ENCODE measurements at places on chromosomes 7 and 10.
A peak's percentile ranks its signal among the peaks of the same experiment; 100 is the strongest.

DNA sequence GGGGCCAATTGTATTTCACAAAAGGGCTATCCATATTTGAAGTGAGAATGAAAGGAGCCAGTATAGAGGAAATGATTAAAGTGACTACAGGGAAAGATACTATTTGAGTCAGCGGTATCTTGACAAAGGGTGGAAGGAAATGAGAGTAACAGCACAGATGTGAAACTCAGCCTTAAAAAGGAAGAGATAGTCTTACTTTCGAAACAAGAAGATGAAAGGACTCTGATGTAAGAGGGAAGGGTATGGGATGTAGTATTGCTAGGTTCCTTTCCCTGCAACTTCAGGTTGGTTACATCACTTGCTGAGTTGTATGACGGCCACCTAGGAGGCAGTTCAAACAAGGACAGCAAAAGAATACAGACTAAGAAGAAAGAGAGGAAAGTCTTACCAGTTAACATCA is 13.7 kb downstream of the CISD1 start:
- DNase-seq, result peak; percentile 60

DNA sequence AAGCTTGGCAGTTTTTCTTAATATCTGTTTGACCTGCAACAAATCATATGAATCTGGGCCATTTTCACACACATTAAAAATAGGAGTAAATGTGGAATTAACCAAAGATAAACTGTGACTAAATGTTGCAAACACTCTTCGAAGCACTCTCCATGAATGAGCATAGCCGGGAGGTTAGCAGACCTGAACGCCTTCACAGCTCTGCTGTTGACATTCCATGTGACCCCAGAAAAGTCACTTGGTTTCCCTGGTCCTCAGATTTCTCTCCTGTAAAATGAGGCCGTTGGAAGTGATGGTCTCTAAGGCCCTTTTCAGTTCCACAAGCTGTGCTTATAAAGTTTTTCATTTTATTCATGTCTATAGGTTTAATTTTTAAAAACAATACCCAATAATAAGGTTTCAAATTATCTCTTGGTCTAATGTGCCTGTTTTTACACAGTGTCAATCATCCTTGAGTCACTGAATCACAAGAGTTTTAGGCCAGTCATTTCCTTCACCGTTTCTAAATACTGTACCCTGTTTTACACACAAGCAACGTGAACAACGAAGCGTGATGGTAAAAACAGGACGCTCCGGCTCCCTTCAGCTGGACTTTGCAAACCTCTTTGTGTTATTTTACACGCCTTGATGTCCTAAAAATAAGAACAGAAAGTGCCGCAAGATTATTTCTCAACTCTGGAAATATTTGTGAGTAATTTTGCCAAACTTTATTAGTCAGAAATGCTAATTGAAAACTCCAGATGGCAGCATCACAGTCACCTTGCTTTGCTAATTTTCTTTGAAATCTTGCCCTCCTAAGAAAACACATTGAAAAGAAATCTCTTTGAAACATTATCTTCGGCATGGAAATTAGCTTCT is 38.6 kb upstream of the MET start:
- DNase-seq, result peak; percentile 22

DNA sequence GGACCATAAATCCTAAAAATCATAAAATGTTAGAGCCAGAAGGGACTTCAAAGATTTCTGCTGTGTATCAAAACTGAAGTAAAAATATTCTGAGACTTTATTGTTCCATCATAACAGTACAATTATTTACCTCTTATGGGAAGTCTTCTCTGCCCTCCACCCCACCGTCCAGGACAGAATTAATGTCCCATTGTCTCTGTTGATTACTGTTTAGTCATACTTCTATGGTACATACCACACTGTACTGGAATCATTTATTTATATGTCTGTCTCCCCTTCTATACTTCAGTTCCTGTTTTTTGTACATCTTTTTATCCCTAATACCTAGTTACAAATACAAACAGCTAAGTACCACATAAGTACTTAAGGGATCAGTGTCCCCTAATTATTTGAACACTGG is 91.4 kb upstream of the CAPZA2 start:
- DNase-seq, result no peak

DNA sequence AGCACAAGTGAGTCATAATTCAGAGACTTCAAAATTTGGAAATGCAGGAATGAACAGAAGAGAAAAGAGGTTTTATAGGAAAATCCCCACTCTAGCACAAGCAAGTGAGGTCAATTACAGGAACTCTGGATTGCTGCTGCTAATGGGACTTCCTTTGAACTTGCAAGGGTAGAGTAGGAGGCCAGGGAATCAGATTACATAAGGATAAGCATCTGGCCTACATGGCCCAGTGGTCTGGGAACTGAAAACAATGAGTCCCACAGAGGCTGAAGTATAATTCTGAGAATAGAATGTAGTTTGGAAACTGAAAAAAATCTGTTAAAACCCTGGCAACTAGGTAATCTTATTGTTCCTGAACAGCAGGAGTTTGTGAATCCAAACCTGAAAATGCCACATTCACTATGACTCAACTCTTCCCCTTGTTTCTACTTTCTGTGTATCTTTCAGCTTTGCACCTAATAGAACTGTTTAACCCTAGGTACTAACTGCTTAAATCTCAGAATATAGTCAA is 66.5 kb downstream of the CTNNA3 start:
- DNase-seq, result no peak

DNA sequence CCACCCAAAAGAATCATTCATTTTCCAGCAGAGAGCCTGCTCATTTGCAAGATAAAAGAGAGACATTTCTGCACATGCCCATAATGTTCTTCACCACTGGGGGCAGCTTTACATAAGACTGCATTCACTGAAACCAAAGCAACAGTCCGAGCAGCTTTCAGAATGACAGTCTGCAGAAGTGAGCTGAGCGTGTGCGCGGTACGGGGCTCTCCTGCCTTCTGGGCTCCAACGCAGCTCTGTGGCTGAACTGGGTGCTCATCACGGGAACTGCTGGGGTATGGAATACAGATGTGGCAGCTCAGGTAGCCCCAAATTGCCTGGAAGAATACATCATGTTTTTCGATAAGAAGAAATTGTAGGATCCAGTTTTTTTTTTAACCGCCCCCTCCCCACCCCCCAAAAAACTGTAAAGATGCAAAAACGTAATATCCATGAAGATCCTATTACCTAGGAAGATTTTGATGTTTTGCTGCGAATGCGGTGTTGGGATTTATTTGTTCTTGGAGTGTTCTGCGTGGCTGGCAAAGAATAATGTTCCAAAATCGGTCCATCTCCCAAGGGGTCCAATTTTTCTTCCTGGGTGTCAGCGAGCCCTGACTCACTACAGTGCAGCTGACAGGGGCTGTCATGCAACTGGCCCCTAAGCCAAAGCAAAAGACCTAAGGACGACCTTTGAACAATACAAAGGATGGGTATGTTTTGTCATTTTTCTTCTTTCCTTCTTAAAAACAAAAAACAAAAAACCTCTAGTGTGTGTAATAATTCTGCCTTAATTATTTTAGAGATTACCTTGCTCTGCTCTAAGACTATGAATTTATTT is at the start of gene LRRTM3:
Gene LRRTM3, plus strand, starts transcription at position 141 of the 820 bp plus-strand sequence.
- peak; percentile 66 for DNase-seq

DNA sequence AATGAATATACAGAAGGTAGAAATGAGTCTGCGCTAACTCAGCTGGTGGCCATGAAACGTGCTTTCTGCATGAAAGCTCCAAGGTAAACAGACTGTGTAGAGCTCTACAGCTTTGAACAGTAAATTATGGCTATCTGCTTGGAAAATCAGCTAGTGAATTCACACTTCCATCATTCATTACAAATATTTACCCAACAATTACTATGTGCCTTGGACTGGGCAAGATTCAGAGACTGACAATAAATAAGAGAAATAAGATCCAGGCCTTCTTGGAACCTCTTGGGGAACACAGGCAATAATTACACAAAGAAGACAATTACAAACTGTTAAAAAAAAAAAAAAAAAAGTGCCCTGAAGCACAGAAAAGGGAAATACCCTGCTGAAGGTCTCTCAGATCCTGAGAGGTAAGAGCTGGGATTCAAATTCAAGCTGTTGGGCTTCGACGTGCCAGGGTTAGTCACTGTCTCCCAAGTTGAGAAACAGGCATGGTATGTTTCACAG is 15.8 kb downstream of the TSPAN12 start:
- DNase-seq, result no peak

DNA sequence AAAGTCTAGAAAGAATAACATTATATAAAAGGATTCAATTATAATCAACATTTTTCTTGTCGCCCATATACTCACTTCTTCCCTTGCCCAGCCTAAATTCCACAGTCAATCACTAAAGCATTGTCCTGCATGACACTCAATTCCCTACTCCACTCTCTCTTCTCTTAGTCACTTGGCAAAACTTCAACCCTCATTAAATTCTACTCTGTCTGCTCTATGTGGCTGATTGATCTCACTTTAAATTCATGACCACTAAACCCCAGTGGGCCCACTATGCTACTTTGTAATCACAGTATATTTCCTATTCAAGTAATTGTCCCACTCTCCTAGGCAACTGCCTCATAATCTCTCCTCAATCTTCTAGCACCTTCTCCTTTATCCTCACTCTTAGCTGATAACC is 54.1 kb downstream of the MTERF1 start:
- DNase-seq, result no peak

DNA sequence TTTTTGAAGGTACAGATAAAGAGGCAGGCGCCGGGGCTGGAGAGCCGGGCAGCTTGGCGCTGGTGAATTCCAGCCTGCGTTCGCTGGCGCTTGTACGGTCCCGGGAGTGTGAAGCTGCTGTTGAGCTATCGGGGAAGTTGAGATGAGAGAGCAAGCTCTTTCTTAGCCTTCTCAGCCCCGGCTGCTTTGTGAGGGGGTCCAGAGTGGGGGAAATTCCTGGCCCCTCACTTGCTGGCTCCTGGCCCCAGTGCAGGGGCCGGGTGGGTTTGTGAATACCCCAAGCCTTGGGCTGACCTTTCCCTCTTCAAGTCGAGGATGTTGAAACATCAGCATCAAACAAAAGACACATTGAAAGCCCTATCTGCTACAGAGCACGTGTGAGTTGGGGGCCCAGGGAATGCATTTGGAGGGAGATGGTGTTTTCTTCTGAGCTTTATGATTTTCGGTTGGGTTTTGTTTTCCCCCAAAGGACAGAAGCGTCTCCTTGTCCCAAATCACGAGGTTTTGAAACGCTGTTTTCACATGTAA is 2.7 kb downstream of the ZMIZ1 start:
- DNase-seq, result no peak

DNA sequence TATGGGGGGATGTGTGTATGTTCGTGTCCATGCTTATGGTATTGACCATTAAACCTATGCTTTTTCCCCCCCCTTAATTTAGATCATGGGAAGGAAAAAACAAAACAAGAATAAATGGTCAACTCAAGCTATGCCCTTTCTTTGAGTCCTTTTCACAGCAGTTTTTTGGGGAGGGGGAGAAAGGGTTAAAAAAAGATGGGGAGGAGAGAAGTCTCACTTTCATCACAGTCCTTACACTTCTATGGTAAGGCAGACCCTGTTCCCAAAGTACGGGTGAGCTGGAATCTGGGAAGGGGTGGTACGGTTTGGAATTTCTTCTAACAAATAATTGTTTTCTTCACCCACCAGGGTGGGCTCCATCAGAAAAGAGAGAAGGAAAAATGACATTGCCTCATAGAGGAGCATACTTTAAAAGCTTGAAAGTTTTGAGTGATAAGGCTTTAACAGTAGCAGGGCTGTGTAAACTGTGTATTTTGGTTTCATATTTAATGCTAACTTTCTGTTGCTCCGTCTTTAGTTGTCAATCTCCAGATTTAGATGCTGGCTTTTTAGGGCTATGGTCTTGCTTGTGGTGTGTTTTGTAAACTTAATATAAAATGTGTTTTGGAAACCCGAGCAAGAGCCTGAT is 180.1 kb downstream of the TCF7L2 start:
- no peak for DNase-seq

- DNase-seq, result peak; percentile 68
Observed at GRCh38 chr7:129829737-129830631, 122.8 kb downstream of the UBE2H start.

GRCh38 chr7:11726794-11727155 is 105.2 kb downstream of the THSD7A start:
- DNase-seq, result no peak

- no peak for DNase-seq
Observed at GRCh38 chr10:43308986-43309385, 42.1 kb upstream of the RASGEF1A start.

GRCh38 chr10:30413996-30414576 is 19.9 kb upstream of the MAP3K8 start:
- peak; percentile 65 for DNase-seq

- no peak for DNase-seq
Observed at GRCh38 chr10:86188796-86189558, 177.6 kb downstream of the GRID1 start.

- DNase-seq, result no peak
Observed at GRCh38 chr10:34736976-34737771, 77.9 kb downstream of the PARD3 start.

DNA sequence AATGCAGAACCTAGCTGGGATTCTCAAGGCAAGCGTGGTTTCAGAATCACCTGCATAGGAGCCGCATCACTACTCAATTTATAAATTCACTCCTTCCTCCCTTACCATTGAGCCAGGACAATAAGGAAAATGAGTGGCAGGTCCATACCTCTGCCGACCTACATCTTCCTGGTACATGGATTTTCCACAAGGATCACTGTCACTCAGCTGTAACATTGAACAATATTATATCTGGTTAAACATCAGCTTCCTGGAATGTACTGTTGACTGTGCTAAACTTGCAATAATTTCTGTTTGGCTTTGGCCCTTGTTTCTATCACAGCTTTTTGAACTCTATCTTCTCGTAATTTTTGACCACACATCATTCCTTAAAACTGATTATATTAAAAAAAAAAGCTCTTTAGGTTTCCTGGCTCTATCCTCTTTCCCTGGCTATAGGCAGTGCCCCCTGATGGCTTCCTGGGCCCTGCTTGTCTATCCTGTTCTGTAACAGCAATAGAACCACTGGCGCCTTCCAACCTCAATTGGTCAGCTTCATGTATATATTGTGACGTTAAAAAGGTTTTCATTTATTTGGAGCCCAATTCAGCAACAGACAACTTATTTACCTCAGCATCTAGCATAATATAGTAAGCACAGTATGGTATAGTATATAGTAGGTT is 59.2 kb downstream of the RNLS start:
- DNase-seq, result no peak

DNA sequence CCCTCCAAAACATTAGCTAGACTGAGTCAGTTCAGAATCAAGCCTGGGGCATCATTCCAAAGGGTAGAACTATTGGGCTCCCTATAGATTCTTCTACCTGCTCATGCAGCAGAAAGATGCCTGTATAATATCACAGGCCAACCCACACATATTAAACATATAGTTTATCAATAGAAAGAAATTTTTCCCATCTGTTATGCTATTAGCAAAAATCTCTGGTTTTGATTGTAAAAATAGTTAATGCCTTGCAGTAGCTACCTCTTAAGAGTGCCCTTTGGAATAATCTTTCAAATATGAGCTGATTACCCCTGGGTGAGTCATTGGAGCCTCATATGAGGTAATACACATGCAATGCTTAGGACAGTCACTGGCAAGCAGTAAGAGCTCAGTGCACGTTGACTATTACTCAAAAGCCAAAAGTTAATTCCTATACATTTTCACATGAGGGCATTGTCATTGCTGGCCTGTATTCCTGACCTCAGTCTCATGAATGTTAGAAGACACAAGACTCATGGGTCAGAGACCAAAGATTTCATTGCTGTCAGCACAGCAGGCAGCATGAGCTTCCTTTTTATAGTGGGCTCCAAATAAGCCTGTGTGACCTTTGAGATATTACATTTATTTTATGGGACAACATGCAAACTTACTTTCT is 180.0 kb downstream of the FGFR2 start:
- no peak for DNase-seq

GRCh38 chr7:5681979-5682546 is 99.4 kb downstream of the RNF216 start:
- DNase-seq, result peak; percentile 61

- no peak for DNase-seq
Observed at GRCh38 chr7:51188987-51189386, 127.6 kb downstream of the COBL start.

Measured in GM13976 (cell line).